Activated CD8-positive, alpha-beta memory T cell treated with anti-CD3 and anti-CD28 coated beads for 4 hours (primary cell): ENCODE measurements at places on chromosomes 6 and 20.

DNA sequence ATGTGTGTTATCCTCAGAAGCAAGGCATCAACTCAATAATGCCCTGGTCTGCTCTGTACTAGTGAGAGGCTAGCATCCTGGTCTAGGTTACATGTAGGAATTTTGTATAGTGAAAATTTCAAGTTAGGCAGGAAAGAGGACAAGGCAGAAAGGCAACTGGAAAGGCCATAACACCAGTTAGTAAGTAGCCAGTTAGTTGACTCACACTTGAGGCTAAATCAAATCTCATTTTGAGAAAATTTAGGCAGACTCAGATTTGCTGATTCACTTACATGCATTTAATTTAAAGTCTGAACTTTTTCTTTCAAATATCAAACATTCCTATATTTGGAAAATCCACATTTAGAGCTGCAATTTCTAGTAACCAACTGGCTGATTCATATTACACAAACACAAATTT is 184.5 kb upstream of the TCF21 start:
- DNase-seq: no peak

GRCh38 chr20:10179574-10180298 is 38.9 kb upstream of the SNAP25 start:
- no peak for DNase-seq

DNA sequence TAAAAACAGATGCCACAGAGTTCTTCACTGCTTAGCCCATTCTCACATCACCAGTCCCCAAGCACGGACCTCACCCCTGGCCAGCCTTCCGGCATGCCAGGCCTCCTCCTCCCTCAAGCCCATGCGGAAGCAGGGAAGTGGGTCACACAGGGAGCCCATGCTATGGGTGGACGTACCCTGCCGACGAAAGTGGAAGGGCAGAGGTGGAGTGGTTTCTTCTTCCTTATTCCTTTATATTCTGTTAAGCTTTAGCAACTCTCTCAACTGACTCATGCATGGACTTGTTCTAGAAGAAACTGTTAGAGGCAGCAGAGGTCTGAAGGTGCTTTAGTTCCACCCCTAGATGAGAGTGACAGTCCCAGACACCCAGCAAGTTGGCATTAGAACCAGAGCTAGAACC is 118.6 kb downstream of the LY86 start:
- no peak for DNase-seq

DNA sequence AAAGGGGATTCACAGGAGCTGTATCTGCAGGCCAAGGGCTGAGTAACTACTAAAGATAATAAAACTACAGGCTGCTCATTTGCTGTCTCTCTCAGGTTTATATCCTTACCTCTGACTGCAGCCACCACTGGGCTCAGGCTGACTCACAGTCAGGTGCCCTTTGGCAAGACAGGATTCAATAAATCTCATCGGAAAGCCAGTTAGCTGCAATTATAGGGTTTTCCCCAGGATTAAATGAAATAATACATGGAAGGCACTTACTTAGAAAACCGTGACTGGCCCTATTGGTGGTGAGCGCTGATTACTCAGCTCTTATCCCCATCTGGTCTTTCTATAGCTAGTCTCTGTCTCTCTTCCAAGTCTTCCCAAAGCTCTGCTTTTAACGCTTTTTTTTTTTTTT is 26.4 kb downstream of the RMND1 start:
- no peak for DNase-seq

DNA sequence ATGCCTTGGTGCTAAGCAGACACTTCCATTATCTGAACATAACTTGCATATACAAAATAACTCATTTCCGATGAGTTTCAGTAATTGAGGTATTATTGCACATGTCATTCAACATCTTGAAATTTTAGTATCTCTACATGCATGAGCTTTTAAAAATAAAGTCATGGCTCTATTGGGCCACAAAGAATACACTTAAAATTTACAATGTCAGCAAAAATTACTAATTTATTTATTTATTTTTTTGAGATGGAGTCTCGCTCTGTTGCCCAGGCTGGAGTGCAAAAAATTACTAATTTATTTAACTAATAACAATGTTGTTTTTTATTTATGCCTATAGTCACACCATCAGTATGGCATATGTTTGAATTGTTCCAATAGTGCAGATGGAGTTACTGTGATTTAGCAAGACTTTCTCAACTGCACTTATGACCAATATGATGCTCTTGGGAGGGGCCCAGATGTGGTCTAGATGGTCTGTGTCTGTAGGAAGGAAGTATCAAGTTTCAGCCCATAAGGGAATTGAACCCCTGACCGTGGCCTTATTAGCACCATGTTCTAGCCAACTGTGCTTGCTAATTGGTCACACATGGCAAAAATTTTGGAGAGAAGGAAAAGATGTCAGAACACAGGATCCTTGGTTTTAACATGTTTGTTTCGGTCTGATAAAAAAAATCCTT is 370.7 kb upstream of the TSHZ2 start:
- DNase-seq: no peak

- DNase-seq: no peak
Measured at GRCh38 chr20:32052090-32052777, at the start of gene HCK. Gene HCK (plus strand): TSS chr20:32052242.

DNA sequence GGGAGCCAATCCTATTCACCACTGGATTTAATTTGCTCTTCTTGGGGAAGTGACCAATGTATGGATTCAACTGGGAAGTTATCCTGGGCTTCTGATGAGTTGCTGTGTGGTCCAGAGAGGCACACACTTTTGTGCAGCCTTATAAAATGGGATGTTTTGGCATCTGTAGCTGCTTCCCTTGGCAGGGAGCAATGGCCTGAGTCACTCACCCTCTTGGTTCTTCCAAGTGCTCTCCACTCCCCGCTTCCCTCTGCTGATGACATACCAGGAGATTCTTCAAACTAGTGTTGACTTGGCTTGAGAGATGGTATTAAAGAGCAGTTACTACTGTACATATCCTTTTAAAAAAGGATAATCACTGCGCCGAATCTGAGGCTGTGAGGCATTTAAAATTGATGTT is 105.8 kb downstream of the JARID2 start:
- no peak for DNase-seq

GRCh38 chr6:24492475-24492874 is 2.3 kb upstream of the ALDH5A1 start:
- DNase-seq: no peak

DNA sequence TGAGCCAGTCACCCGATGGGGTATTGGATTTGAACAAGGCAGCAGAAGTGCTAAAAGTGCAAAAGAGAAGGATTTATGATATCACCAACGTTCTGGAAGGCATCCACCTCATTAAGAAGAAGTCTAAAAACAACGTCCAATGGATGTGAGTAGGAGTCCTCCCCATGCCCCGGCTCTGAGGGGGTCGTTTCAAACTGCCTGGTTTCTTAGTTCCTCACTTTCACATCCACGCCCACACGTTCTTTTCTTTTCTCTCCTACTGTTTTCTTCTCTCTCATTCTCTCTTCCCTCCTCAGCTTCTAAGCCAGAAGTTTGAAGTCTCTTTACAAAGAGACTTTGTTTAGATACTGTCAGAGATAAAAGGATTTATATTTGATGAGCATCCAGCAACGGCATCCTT is 53.0 kb upstream of the CDKAL1 start:
- no peak for DNase-seq

DNA sequence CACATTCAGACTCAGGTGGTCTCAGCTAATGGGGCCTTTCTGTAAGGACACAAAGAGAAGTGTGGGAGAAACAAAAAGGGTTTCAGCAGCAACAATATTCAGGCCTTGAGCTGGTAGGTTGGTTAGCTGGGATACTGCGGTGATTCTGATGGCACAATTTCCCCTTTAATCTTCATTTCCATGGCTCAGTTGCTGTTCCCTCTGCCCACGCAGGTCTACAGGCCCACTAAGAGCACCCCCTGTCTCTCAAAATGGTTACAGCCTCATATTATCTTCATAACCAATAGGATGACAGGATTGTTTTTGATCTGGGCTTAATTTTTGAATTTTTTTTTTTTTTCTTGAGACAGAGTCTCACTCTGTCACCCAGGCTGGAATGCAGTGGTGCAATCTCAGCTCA is 48.9 kb downstream of the MYB start:
- DNase-seq: no peak

DNA sequence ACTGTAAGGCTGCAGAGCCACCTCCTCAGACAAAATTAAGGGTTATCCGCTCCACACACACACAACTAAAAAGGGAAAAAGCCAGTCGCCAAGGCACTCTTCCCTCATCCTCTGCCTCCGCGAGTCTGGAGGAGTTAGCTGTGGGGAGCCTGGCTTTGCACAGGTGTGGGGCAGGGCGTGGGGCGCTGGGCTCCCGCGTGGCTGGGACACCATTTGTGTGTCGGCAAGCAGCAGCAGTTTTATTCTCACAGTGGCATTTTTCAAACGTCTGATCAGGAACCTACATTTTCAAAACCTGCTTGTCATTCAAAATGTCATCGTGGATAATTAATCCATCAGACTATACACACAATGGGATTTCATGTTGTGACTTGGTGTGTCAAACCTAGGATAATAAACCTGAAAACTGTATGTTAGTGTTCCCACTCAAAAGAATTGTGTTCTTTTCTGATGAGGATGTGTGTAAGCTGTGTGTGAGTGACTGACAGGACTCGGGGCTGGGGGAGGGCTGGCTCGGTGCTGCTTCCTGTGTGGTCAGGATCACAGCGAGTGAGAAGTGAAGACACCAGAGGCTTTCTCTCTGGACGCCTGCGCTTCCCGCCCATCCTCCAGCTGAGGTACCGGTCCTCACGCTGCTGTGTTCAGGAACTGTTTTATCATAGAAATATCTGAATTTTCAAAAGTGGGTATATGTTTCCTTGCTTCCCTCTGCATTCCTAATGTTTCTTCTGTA is 83.1 kb downstream of the IRF4 start:
- DNase-seq: peak; percentile 73

DNA sequence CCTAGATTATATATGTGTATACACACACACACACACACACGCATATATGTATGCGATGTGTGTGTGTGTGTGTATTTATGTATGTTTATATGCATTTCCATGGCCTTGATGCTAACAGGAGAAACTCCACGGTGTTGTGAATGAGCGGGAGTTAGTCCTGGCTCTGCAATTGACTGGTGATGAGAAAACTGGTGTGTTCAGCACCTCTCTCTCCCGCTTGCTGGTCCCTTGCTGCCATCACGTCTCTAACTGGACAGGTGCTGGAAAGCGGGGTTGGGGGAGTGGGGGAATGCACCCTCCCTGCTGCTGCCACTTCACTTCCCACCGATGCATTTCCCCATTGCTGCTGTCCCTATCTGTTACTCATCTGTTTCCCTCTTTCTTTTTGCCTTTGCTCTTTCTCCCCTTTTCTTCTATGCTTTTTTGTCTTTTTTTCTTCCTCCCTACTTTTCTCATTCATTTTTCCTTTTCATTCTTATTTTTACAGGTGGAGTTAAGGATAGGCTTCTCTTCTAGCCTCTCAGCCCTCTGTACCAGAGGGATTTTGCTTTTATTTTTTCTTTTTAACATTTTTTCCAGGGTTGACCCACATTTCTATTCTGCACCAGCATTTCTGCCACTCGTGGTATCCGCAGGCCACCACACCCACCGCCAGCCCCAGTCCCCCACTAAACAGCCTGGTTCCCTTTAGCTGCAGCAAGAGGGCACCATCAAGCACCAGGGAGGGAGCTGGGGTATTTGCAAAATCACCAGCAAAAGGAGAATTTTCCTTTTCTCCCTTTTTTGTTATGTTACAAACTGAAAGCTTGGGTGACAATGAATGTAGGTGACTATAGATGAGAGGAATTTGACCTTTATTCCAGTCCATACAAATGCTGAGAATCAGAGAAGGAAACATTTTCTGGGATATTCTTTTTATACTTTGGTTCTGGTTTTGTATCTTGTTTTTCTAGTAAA is 115.6 kb downstream of the TCP11 start:
- no peak for DNase-seq

DNA sequence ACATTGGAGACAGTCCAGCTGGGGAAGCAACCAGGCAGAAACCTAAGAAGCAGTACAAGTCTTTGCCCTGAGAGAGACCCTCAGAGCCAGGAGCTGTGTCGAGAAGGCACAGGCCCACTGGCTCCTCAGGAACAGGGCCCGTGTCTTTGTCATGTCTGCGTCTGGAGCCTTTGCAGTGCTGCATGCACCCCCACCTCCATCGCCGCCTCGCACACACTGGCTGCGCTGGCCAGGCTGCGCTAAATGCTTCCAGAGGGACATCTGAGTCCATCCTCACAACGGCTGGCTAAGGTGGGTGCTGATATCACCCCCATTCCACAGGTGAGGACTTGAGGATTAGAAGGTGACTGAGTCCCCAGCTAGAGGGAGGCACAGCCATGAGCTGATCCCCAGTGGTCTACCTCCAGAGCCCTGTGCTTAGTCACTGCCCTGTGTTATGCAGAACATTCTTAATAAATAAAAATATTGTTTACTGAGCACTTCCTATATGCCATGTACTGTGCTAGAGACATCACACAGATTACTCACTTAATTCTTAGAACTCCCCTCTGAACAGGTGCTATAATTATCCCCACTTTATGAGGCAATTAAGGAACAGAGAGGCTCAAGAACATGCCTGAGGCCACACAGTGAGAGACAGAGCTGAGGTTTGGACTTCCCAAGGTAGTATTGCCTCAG is 27.6 kb downstream of the GABRR2 start:
- no peak for DNase-seq

GRCh38 chr20:62921119-62921687 is 5.1 kb downstream of the DIDO1 start:
- peak; percentile 37 for DNase-seq

- DNase-seq: no peak
Measured at GRCh38 chr6:109672839-109673238, 18.2 kb downstream of the AK9 start.

DNA sequence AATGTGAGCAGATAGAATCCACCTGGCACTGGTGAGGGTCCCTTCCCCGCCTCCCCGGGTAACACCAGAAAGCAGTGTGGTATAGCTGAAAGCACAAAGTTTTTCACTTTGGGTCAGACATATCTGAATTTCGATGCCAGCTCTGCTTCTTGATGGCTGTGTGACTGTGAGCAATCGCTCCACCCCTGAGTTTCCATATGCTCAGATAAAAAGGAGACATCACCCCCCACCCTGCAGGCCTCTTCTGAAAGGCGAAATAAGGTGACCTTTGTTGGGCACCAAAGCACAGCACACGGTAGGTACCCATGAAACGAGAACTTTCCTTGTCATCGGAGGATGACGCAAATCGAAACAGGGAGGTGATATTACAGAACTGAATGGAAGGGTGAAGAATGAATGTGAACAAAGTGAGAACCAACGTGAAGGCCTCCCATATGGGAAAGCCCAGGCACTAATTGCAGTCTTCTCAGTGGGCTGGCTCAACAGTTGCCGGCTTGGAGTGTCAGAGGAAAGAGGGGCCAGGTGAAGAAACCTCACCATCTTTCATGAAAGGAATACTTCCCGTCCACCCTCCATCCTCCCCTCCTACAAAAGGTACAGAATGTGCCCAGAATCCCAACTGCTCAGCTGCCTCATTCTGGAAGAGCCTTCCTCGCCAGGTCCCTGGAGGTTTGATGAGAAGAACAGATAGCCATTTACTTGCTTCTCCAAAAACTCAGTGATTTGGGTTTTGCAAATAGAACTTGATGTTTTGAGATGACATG is 61.8 kb downstream of the NFATC2 start:
- DNase-seq: peak; percentile 28

DNA sequence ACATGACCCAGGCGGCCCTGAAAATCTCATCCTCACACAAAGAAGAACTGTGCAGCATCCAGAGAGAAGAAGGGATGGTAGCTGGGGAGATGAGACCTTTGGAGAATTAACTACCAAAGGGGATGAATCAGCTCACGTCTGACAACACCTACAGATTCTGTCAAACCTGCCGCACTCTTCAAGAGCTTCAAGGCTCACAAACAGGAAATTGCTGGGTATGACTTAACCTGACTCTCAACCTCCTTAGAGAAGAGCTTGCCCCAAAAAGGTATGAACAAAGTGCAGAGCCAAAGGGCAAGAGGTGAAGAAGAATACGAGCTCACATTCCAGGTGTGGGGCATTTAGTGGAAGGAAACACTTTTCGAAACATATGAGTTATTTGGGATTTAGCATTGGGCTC is 139.8 kb downstream of the BACH2 start:
- DNase-seq: peak; percentile 24
